ENCODE measurements at places on chromosomes 2 and 18. TPM values are rescaled to one million over a fixed set of nuclear protein-coding genes. Genes with fewer than 3 reads are reported as not detected.

DNA sequence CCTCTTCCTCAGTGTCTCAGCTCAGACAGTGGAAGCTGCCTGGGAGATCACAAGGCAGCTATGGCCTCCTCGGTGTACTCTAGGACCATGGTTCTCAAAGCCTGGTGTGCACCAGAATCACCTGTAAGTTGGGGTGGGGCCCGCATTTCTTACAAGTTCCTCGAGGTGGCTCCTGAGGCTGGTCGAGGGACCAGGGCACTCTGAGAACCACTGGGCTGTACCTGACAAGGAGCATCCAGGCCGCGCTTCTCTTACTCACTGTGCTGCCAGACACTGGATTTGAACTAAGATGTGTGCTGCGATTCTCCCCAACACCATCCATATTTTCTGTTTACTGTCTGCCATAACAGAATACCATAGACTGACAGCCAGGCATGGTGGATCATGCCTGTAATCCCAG lies 59.5 kb downstream of the DIPK1C start:
- H3K27ac ChIP-seq, result no peak overlapping the region
- H3K27me3 ChIP-seq, result no peaks in the 10 kb centered on the region
- peaks cover 12% of the 10 kb centered on the region for H3K4me1 ChIP-seq
- H3K36me3 ChIP-seq, result no peaks in the 10 kb centered on the region

GRCh38 chr18:31451625-31452024 lies 4.1 kb downstream of the DSG3 start:
- no peaks in the 10 kb centered on the region for H3K36me3 ChIP-seq
- H3K4me1 ChIP-seq, result no peaks in the 10 kb centered on the region
- no peaks in the 10 kb centered on the region for H3K27me3 ChIP-seq
- no peak overlapping the region for H3K4me3 ChIP-seq
- no peak for DNase-seq
- no peak overlapping the region for H3K27ac ChIP-seq

DNA sequence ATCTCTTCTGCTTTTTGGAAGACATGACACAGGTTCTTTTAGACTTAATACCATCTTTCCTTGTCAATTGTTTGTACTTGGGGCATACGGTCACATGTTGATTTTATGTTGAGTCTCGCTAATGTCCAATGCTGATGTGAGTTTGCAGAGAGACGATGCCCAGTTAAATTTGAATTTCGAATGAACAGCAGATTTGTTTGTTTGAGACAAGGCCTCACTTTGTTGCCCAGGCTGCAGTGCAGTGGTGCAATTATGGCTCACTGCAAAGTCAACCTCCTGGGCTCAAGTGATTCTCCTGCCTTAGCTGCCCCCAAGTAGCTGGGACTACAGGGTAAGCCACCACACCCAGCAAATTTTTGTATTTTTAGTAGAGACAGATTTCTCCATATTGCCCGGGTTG lies 473.5 kb downstream of the RIT2 start:
- H3K4me1 ChIP-seq, result no peaks in the 10 kb centered on the region
- no peak overlapping the region for H3K4me3 ChIP-seq

The GALM gene
- total RNA-seq, result 7.5 TPM

GRCh38 chr2:37720533-37721200 lies 49.2 kb upstream of the CDC42EP3 start:
- no peak overlapping the region for H3K4me3 ChIP-seq
- H3K36me3 ChIP-seq, result no peaks in the 10 kb centered on the region
- no peaks in the 10 kb centered on the region for H3K4me1 ChIP-seq
- no peak overlapping the region for H3K27ac ChIP-seq
